Stimulated activated CD4-positive, alpha-beta T cell treated with anti-CD3 and anti-CD28 coated beads, Interleukin-15, amount 100 ng/mL, for 48 hours (primary cell): ENCODE measurements at places on chromosomes 3 and 15.

GRCh38 chr3:10469441-10470119 is 35.8 kb downstream of the ATP2B2 start:
- no peak for DNase-seq

- DNase-seq = no peak
These were observed 64.5 kb downstream of the CGNL1 start for GRCh38 chr15:57440799-57441198.

DNA sequence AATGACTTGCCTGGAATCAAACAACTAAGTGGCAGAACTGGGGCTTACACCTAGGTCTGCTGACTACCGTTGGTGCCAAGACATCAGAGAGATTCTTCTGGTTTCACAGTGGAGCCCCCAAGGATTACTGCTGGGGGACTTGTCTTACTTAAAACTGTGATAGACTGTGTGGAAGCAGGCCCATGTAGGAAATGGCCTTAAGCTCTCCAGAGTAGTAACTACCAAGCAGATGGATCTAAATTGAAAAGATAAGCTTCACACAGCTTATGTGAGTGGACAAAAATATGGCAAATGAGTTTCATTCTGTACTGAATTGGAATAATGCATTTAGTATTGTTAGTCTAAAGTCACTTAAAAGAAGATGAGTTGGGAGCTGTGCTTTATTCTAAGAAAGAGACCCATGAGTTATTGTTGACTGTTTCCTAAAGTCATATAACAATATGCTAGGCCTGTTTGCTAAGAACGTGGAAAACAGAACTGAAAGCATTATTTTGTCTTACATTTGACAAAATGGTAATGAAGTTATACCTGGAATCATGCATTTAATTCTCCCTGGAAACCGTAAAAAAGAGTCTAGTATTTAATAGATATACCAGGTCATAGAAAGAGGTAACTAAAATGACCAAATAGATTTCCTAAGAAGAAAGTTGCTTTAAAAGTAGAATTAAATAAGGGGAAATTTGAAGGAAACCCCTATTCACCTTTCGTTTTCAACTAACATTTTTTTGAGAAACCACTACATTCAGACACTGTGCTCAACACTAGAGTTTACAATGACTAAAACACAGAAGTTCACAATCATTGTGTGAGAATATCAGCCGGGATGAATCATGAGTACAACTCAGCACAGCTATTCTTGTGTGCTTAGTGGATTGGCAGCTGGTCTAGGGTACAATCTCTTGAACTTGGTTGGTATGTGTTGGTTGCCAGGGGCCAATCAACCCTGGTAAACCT is 13.0 kb upstream of the MAPK6 start:
- no peak for DNase-seq

- no peak for DNase-seq
These were observed 6.7 kb upstream of the GP5 start for GRCh38 chr3:194405766-194406165.
